ENCODE measurements at places on chromosomes 4 and X. TPM values are rescaled to one million over a fixed set of nuclear protein-coding genes. Genes with fewer than 3 reads are reported as not detected.

SMR3B gene
- not detected for total RNA-seq

TXK gene
- not detected for total RNA-seq

RHOXF1 gene
- not detected for total RNA-seq

HMGN5 gene
- not detected for total RNA-seq

SPANXA1 gene
- not detected for total RNA-seq

FGF2 gene
- 30.9 TPM for total RNA-seq

DDX53 gene
- not detected for total RNA-seq

GC gene
- total RNA-seq = not detected

GRIA2 gene
- total RNA-seq = not detected

KIT gene
- total RNA-seq = not detected

TEX13D gene
- total RNA-seq = not detected

EPHA5 gene
- total RNA-seq = 0.24 TPM

DNA sequence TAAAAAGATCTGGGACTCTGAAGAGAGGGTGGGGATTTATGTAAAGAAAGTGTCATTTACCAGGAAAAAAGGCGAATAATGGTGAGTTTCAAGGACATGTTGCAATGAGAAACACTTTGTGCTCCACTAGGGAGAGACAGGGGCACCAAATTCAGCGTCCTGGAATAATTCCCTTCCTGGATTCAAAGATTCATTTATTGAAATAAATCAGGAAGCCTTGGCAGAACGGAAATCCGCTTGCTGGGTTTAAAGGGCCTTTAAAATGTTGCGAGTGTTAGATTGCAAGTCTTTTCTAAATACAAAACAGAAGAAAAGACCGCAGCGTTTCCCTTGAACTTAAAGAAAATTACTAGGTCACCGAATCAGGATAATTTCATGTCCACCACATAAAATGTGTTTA is 3.8 kb upstream of the ZIC3 start:
- DNase-seq = no peak

DNA sequence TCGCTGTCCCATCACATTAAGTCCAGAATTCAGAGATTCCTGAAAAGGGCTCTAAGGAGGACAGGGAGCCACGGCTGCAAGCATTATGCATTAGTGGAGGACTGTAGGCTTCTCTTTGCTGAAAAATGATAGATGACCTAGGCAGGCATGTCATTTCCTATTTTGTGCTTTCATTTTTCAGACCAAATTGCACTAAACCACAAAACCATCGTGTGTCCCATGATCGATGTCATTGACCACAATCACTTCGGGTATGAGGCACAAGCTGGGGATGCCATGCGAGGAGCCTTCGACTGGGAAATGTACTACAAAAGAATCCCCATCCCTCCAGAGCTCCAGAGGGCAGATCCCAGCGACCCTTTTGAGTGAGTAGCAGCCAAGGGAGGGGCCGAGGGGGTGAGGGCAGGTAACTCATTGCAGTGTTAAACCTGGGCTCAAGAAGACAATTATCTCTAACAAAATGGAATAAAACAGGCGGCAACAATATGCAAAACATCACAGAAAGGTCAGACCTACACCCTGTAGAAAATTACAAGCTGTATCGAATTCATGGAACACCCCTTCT is 355.2 kb upstream of the GALNT7 start:
- DNase-seq = no peak

- no peak for DNase-seq
Observed at GRCh38 chr4:20195071-20195885, 56.4 kb upstream of the SLIT2 start.

- no peak for DNase-seq
Observed at GRCh38 chr4:3239303-3239702, 9.7 kb upstream of the MSANTD1 start.

- DNase-seq = no peak
Observed at GRCh38 chrX:143231492-143231891, 205.8 kb downstream of the SPANXN4 start.

DNA sequence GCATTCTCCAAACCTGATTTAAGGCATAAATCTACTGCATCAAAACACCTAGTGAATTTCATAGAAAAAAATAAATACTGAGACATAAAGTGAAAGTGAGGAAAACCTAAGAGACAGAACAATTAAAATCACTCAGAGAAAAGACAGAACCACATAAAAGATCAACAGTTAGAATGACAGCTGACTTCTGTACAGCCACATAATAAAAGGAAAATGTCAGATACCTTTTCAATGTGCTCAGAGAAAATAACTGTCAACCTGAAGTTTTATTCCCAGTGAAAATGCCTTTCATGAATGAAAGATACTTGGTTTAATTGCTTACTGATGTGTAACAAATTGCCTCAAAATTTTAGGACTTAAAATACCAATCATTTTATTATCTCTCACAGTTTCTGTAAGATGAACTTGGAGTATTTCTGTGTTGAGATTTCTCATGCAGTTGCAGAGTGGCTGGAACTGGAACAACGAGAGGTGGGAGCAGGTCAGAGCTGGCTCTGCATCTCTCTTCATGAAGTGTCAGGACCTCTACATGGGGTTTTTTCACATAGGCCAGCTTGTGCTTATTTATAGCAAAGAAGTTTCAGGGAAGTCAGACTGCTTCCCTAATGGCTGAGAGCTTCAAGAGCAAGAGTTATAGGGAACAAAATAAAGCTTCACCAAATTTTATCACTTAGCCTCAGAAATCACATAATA is 11.9 kb upstream of the POF1B start:
- no peak for DNase-seq

GRCh38 chr4:165393704-165394103 is 14.9 kb downstream of the CPE start:
- no peak for DNase-seq

DNA sequence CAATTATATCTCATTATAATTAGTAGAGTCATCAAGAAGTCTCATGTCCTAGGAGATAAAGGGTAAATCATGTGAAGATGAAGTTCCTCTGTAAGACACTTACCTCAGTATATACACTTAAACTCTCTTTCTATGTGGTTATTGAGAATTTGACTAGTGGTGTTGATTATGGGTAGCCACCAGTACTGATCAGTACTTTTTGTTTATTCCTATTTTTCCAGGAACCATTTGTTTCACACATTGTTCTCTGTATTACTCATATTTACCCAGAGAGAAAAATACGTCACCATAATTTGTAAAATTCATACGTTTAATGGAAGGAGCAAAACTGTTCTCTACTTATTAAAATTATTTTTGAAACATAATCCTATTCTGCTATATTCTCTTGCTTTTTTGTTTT is 55.8 kb upstream of the PRDM8 start:
- DNase-seq = no peak

- DNase-seq = no peak
Observed at GRCh38 chr4:8355306-8355705, 85.2 kb downstream of the ACOX3 start.

- no peak for DNase-seq
Observed at GRCh38 chr4:36651253-36651652, 369.8 kb downstream of the DTHD1 start.

- DNase-seq = peak; percentile 91
Observed at GRCh38 chrX:43958529-43958928, 14.7 kb downstream of the NDP start.

DNA sequence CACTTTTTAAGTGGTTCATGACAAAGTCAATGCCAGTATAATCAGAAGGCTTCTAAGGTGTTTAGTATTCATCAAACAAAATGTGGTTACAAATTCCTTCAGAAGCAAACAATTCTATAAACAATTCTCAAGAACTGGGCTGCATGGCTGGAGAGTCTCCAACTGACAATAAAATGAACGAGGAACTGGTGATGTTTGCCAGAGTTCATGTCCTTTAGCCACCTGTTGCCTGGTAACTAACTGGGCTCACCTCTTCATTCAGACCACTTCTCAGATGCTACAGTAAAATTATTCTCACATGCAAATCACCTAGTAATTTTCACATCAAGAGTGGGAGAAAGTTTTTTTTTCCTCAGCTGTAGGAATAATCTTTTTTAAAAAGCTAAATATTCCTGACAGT is 53.3 kb downstream of the CAMK2D start:
- DNase-seq = peak; percentile 46

DNA sequence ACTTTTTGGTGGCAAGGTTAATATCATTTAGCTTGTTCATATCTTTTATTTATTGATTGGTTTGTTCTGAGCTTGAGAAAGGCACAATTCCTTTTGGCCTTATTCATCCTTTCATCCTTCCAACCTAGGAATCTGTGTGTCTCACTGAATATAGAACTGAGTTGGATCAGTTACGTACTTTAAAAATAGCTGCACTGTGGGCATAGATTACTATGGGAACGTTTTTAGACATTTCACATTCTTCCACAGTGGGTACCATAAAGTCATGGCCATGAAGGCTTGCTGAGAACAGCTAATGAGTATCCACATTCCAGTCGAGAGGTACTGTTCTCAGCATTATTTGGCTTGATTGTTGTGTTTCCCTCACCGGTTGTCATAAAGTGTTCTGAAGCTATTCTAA is 217.0 kb upstream of the DKK2 start:
- no peak for DNase-seq

DNA sequence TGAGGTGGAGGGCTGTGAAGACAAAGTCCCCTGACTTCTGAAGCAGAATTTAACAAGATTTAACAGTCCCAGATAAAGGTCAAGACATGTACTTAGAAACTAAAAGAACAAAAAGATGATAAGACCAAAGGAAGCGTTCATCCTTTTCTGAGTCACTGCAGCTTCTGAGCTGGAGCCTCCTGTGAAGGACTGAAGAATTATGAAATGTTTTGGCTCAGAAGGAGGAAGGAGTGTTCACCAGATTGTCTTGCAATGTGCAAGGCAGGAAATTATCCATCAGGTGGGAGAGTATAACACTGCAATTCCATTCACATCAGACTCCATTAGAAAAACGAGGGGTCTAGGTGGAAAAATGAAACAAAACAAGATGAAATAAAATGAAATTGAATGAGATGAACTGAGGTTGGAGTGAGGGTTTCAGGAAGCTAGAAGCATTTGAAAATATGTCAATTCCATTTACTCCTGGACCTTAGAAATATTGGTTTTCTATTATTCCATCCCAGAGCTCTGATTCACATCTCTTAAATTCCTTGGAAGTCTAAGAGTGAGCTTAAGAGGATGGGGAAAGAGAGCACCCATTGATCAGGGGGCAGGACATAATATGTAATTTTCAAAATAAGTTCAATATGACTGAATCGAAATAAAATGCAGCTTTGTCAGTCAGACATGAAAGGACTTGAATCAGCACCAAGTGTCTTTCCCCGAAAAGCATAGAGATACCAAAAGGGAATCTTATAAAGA is 186.1 kb upstream of the LNX1 start:
- DNase-seq = no peak

DNA sequence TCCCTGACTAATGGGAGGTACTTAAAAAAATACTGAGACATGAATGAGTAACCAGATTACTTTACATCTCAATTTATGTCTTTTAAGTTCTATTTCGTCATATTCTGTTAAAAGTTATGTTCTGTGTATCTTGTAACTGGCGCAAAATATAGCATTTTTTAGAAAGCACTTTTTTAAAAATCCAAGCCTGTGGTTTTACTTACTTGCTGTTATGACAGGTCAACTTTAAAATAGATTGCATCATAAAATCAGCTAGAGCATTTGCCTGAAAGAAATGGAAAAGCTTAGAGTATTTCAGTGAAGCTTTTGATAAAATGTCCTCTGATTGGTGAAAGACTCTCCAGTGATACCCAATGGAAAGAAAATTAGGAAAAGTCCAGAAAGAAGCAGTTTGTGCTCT is 1892.3 kb upstream of the TENM3 start:
- DNase-seq = no peak

- DNase-seq = no peak
Observed at GRCh38 chr4:181559637-181560036, 683.6 kb upstream of the TENM3 start.

- no peak for DNase-seq
Observed at GRCh38 chr4:2596611-2597010, 60.2 kb downstream of the FAM193A start.

DNA sequence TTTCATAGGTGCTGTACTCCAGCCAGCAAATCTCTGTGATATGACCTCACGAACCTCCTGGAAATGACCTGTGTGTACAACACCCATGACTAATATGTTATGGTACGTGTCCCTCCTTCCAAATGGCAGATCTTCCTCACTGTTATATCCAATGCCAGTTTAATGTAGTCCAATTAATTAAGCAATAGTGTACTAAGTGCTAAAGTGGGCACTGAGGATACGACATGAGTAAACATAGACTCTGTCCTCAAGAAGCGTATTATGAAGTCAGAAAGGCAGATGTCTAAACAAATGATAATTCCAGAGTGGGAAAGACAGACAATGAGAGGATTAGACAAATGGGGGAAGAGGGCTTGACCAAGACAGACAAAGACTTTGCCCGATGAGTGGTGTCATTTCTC is 33.9 kb downstream of the GPRIN3 start:
- no peak for DNase-seq

DNA sequence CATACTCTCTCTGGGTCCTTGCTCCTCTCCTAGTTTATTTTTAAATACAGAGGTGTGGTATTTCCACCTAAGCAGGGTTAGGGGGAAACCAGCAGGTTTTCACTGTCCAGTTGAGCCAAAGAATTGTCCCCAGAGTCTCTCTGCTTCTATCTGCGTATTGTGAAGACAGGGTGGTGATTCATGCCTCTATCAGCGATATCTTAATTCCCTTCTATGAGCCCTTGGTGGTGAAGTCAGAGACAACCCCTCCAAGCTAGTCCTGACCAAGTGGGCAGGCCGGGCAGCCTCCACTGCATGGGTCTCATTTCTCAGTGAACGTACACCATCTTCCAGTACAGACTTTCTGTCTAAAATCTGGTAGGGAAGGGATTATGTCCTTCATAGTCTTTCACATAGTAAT is 100.5 kb upstream of the GPR34 start:
- no peak for DNase-seq

GRCh38 chrX:11446336-11446735 is 153.1 kb downstream of the AMELX start:
- DNase-seq = no peak

GRCh38 chrX:54921427-54922021 is 900 bp downstream of the TRO start:
- peak; percentile 75 for DNase-seq

GRCh38 chr4:89221167-89221867 is 86.3 kb downstream of the GPRIN3 start:
- no peak for DNase-seq

GRCh38 chr4:6767748-6768538 is 14.6 kb upstream of the KIAA0232 start:
- DNase-seq = no peak

DNA sequence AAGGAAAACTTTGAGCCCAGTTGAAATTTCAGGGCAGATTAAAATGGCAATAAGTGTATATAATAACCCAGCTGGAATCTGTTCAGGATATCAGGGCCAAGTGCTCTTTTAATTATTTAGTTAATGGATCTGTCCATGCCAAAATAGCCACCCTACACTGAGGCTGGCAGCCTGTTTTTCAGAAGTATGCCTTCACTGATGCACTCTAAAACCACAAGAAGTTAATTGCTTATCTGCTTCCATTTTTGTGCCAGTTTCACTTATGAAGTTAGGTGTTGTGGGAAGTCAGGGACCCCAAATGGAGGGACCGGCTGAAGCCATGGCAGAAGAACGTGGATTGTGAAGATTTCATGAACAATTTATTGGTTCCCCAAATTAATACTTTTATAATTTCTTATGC is 960.3 kb downstream of the C4orf33 start:
- DNase-seq = no peak

GRCh38 chr4:113316879-113317278 is 267.4 kb downstream of the ANK2 start:
- peak; percentile 90 for DNase-seq

GRCh38 chr4:181503687-181504390 is 739.4 kb upstream of the TENM3 start:
- DNase-seq = no peak

GRCh38 chr4:169869490-169869889 is 111.7 kb upstream of the HPF1 start:
- DNase-seq = no peak

GRCh38 chrX:108264376-108264775 is 172.8 kb downstream of the ATG4A start:
- DNase-seq = no peak
